Activated CD8-positive, alpha-beta memory T cell treated with anti-CD3 and anti-CD28 coated beads for 1 hour (primary cell): ENCODE measurements at places on chromosomes 16 and 17.

GRCh38 chr17:68782789-68783188 lies 172.4 kb downstream of the ABCA8 start:
- no peak for DNase-seq

DNA sequence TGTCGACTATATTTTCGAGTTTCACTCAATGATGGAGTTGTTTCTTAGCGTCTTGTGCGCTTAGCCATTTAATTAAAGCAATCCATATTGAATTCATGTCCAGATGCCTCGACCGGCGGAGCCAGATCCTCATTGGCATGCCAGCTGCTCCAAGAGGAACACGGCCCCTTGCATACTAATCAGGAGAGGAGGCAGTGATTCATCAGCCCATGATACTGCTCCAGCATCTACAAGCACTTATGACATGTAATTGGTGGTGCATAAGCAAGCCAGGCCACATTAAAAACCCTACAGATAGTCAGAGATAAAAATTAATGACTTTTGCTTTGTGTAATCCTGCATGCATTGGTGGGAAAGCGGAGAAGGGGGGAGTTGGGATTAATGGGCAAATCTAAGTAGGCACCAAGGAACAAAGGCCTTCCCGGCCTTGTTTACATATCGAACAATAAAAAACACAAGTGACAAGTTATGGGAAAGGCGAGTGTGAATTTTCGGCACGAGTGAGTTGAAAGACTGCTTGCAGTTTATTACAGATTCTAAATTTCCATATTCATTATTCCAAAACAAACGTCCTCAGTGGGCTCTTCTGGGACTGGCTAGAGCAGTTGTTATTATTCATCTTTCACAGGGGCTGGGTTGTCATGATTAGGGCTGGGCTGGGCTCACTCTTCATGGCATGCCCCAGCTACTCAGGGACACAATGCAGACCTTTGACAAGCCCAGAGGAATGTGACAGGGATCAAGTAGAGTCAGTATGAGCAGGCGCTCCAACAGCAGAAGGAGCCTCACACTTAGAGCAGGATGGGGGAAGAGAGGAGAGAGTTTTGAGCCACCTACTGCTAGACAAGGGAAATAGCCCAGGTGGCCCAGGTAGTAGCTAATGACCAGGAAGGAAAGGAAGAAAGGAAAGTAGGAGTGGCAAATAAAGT lies 281.7 kb upstream of the ZFHX3 start:
- DNase-seq = no peak

DNA sequence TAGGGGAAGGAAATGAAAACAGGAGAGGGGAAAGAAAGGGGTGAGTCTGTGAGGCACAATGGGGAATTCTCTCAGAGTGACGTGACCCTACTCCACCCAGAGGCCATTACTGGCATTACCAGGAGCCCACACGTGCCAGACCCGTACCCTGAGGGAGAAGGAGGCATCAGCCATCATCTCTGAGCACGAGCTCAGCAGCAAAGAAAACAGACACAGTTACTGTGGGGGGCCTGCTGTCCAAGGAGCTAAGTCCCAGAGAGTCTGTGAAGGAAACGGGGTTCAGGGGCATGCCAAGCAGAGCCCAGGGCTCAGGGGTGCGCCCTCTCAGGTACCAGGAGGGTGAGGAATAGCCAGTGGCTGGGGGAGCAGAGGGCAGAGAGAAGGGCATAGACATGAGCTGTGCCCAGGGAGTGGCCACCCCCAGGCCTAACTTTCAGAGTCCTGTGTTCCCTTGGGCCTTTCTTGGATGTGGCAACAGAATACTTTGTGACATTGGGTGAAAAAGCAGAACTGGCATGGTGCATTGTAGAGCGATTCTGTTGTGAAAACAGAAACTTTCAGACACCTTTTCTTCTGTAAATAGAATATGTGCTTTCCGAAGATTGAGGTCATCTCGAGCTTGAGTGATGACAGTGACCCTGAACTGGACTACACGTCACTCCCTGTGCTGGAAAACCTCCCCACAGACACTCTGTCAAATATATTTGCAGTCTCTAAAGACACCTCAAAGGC lies 11.3 kb downstream of the TAF1C start:
- DNase-seq = no peak

DNA sequence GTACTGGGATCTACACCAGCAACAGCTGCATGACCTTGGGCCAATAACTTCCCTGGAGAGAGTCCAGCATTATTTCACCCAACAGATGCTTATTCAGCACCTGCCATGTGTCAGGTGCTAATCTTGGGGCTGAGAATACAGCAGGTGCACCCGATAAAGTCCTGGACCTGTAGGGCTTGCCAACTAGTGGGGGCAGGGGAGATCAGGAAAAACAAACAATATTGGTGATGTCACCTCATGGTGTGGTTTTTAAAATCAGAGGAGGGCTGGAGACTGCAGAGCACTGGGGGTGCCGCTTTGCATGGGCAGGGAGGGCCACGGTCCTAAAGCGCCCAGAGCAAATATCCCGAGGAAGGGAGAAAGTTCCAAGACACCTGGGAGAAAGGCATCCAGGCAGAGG lies 218.8 kb downstream of the C16orf95 start:
- DNase-seq = no peak

DNA sequence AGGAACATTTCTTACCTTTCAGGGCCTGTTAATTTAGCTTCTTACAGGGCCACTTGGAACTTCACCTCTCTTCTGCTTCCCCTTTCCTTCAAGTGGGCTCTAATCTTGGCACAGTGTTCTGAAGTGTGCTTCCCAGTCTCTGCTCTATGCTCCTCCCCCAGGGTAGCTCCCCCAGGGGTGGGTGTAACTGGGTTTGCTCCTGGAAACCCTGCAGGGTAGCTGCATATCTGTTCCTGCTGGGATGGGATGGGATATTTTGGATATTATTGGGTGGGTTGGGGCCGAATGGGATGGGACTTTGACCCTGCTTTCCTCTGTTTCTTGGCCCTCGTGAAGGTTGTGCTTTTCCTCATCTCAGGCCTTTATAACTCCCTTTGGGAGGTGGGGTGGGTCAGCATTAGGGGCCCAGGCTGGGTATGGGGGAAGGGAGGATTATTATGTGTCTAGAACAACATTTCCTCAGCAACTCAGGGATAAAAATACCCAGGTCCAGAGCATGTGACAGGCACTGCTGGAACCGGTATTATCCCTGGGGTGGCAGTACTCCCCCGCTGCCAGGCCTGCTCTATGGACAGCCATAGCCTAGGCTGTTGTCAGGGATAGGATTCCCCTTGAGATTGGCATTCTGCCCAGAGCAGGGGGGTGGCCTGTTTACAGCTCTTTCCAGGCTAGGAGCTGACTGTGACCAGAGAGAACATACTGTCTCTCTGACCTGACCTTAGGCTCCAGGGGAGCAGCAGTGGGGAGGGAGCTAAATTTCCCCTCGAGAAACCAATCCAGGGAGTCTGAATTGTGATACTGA lies 5.0 kb downstream of the NFE2L1 start:
- DNase-seq = no peak

- DNase-seq = no peak
These were observed 15.2 kb downstream of the CACNA1G start for GRCh38 chr17:50575581-50576210.

GRCh38 chr17:46086821-46087220 lies 87.8 kb downstream of the STH start:
- DNase-seq = no peak

DNA sequence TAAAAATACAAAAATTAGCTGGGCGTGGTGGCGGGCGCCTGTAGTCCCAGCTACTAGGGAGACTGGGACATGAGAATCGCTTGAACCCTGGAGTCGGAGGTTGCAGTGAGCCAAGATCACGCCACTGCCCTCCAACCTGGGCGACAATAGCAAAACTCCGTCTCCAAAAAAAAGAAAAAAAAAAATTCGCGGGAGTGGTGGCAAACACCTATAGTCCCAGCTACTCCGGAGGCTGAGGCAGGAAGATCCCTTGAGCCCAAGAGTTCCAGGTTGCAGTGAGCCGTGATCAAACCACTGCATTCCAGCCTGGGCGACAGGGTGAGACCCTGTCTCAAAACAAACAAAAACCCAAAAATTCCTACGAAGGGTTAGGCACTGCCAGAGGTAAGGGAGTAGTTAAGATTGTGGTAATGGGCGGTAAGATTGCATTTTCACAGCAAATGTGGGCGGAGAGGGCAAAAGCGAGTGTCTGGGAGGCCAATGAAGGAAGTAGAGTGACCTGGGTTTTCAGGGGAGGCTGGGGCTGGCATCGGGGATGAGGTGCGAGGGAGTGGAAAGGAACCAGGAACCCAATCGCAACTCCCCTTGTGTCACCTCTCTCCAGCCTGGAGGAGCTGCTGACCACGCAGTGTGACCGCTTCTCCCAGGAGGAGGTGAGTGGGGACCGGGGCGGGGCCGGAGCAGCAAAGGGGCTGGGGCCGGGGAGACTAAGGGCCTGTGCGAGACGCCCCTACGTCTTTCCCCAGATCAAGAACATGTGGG lies 2.6 kb downstream of the MYL11 start:
- no peak for DNase-seq

DNA sequence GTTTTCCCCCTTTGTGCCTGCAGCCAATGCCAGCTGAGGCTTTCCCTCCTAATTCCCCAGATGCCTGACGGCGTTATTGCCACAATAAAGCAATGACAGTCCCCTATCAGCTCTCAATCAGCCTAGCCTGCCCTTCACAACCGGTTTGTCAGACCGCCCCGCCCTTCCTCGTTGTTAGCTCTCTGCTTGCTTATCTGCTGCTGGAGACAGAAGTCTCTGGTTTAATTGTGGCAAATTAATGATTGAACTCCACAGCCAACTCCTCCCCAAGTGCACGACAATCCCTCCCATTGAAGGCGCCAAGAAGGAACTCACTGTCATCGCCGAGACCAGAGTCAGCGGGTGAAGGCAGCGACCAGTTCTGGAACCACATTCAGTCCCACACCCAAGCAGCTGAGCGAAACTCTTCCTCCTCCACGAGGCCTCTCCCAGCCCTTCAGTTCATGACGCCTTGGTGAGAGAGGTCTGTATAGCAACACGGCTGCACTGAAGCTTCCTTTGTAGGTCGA lies 474.4 kb downstream of the SLC39A11 start:
- no peak for DNase-seq

GRCh38 chr17:69350911-69351310 lies 24.0 kb upstream of the ABCA5 start:
- DNase-seq = no peak

DNA sequence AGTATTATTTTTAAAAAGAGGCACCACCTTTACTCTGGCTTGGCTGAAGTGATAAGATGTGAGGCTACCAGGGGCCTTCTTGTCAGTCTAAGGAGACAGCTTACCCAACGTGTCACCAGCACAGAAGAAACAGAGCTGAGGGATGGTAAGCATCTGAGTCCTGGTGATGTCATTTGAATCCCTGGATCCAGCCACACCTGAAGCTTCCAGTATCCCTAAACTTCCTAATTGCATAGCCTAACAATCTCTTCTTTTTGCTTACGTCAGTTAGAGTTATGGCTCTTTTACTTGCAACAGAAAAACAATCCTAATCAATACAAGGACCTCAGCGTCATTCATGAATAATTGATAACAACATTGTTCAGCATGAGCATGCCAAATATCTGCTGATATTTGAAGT lies 436.6 kb downstream of the SHISA9 start:
- DNase-seq = no peak

- DNase-seq = no peak
These were observed 191.0 kb downstream of the SPECC1 start for GRCh38 chr17:20200016-20200795.

DNA sequence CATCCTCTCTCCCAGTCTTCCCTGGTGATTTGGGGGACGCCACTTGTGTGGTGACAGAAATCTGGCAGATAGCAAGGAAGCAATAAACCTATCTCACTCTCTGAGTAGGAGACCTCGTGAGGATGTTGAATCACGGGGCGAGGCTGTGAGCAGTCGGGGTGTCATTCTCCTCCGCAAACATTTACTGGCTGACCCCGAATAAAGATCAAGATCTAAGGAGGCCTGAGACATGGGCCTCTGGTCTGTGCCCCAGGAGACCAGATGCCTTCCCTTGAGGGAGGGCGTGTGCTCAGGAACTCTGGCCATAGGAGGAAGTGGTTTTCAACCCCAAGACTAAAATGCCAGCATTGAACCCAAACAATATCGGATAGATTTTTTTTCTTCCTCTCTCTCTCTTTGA lies 53.1 kb downstream of the FOXL1 start:
- DNase-seq = no peak

DNA sequence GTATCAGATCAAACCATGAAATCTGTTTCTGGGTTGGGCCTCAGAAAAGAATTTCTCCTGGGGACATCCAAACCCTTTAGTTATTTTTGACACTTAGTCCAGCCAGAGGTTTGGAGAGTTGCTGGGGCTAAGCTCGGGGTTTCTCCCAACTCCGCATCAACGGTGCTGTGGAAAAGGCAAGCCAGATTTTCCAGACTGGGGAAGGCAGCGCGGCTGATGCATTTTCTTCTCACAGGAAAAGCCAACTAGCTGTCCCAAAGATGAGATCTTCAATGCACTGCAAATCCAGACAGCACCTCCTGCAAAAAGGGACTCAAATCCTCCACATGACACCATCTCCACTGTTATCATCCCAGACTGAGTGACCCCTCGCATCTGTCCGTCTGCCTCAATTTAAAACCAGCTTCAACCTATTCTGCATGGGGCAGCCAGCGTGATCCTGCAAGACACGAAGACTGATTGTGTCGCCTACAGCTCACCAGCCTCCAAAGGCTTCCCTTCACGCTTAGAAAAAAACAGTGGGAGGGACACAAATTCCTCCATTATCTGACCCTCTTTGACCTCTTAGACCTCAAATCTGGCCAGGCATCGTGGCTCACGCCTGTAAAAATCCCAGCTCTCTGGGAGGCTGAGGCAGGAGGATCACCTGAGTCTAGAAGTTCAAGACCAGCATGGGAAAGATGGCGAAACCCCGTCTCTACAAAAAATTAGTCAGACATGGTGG lies 62.0 kb downstream of the GAS7 start:
- DNase-seq = no peak

DNA sequence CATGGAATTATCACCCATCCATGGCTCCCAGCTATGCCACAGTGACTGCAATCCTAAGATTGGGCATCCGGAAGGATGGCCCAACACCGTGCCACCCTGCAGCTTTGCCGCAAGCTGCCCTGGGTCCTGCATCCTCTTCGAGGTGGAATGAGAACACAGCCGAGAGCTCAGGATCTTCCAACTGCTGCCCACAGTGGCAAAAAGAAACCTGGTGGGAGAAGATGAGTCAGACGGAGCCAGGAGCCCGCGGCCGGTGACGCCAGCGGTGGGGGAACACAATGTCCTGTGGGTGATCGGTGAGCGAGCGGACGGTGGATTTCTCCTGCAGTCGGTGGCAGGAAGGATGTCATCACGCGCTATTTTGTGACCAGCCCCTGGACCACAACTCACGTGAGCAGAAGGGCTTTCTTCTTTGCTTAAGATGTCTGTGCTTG lies 20.1 kb downstream of the CD7 start:
- peak; percentile 75 for DNase-seq
